NCI-H1436 (cell line): ENCODE measurements at places on chromosomes 7 and 10.

DNA sequence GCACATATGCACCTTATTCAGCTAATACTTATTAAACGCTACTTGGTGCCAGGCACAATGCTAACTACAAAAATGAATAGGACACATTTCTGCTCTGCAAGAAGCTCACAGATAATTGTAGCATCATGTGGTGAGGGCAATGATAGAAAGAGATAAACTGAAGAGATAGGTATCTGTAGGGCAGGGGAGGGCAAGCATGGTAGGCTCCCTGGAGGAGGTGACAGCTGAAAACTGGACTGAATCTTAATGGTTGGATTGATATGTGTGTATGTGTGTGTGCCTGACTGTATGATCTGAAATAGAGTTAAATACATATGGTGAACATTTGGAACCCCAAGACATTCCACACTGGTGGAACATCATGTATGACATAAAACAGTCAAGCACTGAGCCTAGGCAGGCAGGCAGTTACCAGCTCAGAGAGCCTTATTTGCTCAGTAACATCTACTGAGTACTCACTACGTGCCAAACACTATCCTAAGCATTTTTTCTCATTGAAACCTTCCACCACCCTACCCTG, 4.8 kb upstream of the CEP55 start:
- no peak for DNase-seq

GRCh38 chr7:99752356-99752755, 17.4 kb upstream of the CYP3A7 start:
- no peak for DNase-seq

- DNase-seq: no peak
Observed at GRCh38 chr10:119444866-119445265, 97.7 kb downstream of the RGS10 start.

DNA sequence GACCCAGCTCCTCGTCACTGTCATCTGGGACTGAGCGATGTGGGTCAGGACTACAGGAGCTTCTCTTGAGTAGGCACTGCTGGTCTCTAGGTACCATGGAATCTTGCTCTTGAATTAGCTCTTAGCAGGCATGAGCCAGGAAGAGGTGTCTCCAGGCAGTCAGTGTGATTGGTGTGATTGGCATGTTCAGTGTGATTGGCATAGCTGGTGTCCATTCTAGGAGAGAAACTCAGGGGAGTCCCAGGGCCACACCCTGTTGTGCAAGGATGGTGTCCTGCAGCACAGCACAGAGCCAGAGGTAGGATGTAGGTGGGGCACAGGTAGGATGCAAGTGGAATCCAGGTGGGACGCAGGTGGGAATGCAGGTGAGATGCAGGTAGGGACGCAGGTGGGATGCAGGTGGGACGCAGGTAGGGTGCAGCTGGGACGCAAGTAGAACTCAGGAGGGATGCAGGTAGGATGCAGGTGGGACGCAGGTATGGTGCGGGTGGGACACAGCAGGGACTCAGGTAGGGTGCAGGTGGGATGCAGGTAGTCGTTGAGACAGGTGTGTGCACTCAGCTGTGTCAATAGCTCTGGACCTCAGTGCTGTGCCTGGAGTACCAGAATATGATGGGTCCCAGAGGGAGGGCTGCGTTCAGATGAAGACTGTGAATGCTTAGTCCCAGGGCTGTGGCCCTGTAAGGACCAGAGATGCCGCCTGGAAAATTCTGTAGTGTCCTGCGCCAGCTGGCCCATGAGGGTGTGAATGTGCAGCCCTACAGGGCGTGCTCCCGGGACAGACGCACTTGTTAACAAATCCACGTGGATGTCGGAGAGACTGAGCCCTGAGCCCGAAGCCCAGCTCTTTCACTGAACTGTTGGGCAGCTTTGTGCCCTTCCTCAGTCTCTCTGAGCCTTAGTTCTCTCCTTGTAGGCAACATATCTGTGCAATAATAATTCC, 248.2 kb upstream of the PITRM1 start:
- no peak for DNase-seq

- DNase-seq: no peak
Observed at GRCh38 chr10:55628260-55628701, 732.8 kb downstream of the ZWINT start.

- no peak for DNase-seq
Observed at GRCh38 chr10:71344993-71345480, 26.0 kb downstream of the SLC29A3 start.

- DNase-seq: no peak
Observed at GRCh38 chr7:98250789-98251188, 1.2 kb downstream of the TECPR1 start.

DNA sequence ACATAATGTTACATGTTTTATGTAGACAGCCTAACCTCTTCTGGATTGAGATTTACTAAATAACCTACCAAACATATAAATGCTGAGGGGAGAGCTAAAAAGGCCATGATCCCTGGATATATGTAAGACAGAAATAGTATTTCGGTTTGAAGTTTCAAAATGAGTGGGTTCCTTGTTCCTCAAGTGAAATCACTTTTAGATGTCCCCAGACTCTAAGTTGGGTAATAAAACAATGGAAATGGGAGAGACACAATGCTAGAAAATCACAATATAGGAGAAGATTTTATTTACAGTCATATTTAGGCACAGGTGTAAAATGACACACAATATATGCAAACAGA, 56.5 kb downstream of the SHTN1 start:
- no peak for DNase-seq

- DNase-seq: no peak
Observed at GRCh38 chr7:149097088-149097487, 6.6 kb upstream of the ZNF786 start.

GRCh38 chr7:143487566-143487965, 9.9 kb downstream of the TAS2R41 start:
- DNase-seq: no peak

- no peak for DNase-seq
Observed at GRCh38 chr10:13654118-13654830, 67.5 kb downstream of the PRPF18 start.

GRCh38 chr10:37379991-37380390, 254.6 kb downstream of the ANKRD30A start:
- DNase-seq: no peak

DNA sequence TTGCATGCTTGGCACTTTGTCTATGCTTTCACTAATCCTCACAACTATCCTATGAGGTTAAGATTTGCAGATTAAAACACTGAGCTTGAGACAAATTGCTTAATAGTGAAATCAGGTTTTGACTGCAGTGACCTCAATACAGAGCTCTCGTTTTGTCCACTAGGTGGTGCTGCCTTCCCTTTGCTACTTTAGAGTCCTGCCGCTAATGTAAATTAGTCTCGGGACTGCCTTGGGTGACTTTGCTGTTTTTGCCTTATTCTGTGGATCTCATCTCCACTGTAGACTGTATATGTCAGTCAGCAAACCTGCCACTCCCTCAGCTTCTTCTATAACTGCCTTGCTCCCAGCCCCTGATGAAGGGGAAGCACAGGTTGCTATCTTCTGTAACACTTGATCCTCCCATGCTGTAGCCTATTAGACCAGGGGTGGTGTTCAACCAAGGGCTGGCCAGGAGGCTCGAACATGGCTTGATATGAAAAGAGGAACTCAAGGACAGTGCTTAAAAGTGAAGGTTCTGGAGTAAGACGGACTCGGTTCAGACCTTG, 26.0 kb downstream of the ASB4 start:
- DNase-seq: peak; percentile 69

- DNase-seq: peak; percentile 23
Observed at GRCh38 chr10:124624466-124624865, 119.7 kb downstream of the FAM53B start.

DNA sequence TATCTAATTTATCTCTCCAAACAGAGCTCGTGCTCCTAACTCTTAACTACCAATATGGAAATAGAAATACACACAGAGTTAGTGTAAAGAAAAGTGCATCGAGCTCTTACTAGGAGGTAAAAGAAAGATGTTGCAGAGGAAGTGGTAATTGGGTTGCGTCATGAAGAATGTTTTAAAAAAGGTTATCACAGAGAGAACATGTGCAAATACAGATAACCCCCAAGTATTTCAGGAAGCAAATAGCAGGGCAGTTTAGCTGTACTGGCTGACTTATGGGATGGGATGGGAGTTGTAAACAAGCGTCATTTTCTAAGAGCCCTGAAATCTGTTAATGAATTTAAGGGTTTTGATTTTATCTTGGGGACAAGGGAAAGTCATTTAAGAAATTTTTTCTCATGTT, 153.9 kb downstream of the AGMO start:
- DNase-seq: no peak

GRCh38 chr10:115029452-115030375, 63.5 kb upstream of the ATRNL1 start:
- DNase-seq: no peak

GRCh38 chr7:50336894-50337703, 32.6 kb downstream of the IKZF1 start:
- no peak for DNase-seq

DNA sequence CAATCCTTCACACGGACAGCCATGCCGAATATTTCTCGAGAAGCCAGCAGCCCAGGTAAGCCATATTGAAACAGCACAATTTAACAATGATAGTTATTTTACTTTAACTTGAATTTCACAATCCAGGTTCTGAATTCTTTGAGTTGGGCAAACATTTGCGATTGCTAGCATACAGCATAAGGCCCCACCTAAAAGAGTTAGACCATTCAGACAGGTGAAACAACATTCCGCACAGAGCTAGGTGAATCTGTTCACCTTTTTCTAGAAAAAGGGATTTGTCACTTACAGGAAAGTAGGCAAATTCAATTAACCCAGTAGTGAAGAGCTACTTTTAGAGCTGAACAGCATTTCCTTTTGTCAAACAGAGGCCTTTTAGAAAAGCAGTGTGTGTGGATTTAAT, 45.3 kb downstream of the CREB3L2 start:
- DNase-seq: no peak

GRCh38 chr10:43943119-43943817, 294.6 kb upstream of the ZNF32 start:
- no peak for DNase-seq

GRCh38 chr10:52077814-52078213, 236.3 kb upstream of the DKK1 start:
- no peak for DNase-seq

DNA sequence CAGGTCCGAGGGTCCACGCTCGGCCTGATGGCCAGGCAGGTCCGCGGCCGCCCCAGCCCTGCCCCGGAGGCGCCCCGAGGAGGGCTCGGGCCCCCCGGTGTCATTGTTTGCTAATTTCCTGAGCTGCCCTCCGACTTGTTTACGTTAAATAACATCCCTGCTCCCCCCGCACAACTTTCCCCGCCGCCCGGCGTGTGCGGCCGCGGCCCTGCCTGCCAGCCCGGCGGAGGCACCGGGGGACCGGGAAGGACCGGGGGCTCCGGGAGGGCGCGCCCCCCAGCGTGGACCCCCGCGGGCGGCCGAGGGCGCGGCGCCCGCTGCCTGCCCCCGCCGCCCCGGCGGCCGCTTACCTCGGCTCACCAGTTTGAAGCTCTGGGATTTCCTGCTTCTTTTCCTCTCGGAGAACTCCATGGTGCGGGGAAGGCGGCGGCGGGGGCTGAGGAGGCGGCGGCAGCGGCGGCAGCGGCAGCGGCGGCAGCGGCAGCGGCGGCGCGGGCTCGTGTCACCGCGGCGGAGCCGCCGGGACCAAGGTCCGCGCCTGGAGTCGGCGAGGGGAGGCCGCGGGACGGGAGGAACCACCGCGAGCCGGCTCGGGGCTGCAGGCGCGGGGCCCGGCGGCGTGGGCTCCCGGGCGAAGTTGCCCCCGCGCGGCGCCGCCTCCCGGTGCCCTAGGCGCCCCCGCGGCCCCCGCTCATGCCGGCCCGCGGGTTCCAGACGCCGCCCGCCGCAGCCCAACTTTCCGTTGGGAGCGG, 515 bp downstream of the BEND7 start:
- DNase-seq: no peak

GRCh38 chr10:14240253-14241189, 90.2 kb downstream of the FRMD4A start:
- DNase-seq: no peak

DNA sequence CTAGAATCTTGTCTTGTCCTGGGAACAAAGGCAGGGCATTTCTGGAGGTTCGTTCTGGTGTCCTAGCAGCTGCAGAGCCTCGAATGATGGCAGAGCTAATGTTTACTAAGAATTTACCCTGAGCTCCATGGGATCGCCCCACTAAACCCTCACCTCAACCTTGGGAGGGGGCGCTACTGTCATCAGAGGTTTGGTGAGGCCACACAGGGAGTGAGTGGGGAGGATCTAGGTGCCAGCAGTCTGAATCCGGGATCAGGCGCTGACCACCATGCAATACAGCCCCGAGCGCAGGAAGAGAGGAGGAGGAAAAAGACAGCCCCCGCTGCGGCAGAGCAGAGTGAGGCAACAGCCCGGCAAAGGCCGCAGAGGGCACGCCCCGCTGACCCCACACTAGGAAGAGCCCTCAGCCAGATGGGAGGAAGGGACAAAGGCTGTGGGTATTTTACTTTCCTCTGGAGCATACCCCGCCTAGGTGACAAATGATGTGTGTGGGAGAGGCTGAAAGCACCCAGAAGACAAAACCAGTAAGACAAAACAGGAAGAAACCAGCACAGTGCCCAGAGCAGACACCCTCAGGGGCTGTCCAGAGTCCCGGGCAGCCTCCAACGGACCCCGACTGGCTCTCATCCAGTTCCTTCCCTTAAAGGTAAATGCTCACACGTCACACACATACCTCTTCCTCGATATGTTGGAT, 103.5 kb downstream of the FAM53B start:
- no peak for DNase-seq

- no peak for DNase-seq
Observed at GRCh38 chr10:59954296-59954695, 47.9 kb upstream of the CCDC6 start.

- no peak for DNase-seq
Observed at GRCh38 chr7:140640060-140640637, 464 bp downstream of the DENND2A start.

- no peak for DNase-seq
Observed at GRCh38 chr7:93923296-93923695, 1.8 kb downstream of the GNG11 start.

GRCh38 chr7:27442455-27442854, 199.9 kb downstream of the EVX1 start:
- no peak for DNase-seq

GRCh38 chr10:4576206-4576605, 249.8 kb upstream of the AKR1E2 start:
- no peak for DNase-seq

GRCh38 chr7:151729521-151729921, 147.4 kb downstream of the PRKAG2 start:
- no peak for DNase-seq

GRCh38 chr10:99484626-99485581, 47.8 kb upstream of the NKX2-3 start:
- no peak for DNase-seq

- DNase-seq: no peak
Observed at GRCh38 chr7:149873970-149874643, 338 bp downstream of the ATP6V0E2 start.
